ENCODE measurements at places on chromosomes 7 and 10.

- no peaks in the 10 kb centered on the region for H3K4me1 ChIP-seq
- H3K4me3 ChIP-seq, result no peak overlapping the region
- H3K27ac ChIP-seq, result no peak overlapping the region
- no peaks in the 10 kb centered on the region for H3K27me3 ChIP-seq
These were observed 434.0 kb downstream of the INHBA start for GRCh38 chr7:41268878-41269277.

DNA sequence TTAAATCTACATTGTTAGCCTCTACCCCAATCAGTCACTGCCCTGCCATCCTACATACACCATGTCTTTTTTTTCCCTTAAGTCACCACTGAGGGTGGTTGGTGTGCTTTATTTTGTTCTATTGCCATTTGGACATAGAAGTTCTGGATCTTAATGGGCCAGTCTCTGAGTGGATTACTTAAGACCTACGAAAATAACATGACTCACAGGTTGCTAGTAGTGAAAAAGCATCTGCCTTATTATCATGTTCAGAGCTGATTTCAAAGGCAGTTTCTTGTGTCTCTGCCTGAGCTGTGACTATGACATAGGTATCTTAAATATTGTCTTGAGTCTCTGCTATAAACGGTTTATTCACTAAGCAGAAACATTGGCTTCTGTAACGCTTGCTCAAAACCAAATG lies 410.8 kb downstream of the MDFIC start:
- no peak overlapping the region for H3K4me3 ChIP-seq
- no peak for DNase-seq
- H3K27ac ChIP-seq, result no peak overlapping the region
- no peaks in the 10 kb centered on the region for H3K4me1 ChIP-seq
- no peaks in the 10 kb centered on the region for H3K36me3 ChIP-seq

- H3K27ac ChIP-seq, result no peak overlapping the region
- DNase-seq, result no peak
- H3K36me3 ChIP-seq, result no peaks in the 10 kb centered on the region
- H3K4me3 ChIP-seq, result no peak overlapping the region
These were observed 131.3 kb upstream of the PRKCQ start for GRCh38 chr10:6711408-6711841.

DNA sequence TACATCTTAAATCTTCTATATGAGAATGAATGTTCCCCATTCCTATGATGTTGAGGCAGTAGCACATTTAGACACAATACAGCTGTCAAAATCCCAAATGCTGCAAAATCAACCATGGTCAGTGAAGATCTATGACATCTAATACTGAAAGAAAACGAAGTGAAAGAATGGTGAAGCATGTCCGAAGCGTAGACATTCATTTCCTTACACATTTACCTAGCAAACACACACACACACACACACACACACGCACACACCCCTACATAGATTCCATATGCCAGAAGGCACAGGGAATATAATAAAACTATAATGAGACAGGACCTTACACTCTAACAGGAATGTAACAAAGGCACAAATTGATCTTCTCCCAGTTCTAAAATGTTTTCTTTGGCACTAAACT lies 32.5 kb downstream of the CCDC6 start:
- H3K4me1 ChIP-seq, result no peaks in the 10 kb centered on the region
- no peaks in the 10 kb centered on the region for H3K27me3 ChIP-seq
- H3K27ac ChIP-seq, result no peak overlapping the region
- DNase-seq, result no peak

DNA sequence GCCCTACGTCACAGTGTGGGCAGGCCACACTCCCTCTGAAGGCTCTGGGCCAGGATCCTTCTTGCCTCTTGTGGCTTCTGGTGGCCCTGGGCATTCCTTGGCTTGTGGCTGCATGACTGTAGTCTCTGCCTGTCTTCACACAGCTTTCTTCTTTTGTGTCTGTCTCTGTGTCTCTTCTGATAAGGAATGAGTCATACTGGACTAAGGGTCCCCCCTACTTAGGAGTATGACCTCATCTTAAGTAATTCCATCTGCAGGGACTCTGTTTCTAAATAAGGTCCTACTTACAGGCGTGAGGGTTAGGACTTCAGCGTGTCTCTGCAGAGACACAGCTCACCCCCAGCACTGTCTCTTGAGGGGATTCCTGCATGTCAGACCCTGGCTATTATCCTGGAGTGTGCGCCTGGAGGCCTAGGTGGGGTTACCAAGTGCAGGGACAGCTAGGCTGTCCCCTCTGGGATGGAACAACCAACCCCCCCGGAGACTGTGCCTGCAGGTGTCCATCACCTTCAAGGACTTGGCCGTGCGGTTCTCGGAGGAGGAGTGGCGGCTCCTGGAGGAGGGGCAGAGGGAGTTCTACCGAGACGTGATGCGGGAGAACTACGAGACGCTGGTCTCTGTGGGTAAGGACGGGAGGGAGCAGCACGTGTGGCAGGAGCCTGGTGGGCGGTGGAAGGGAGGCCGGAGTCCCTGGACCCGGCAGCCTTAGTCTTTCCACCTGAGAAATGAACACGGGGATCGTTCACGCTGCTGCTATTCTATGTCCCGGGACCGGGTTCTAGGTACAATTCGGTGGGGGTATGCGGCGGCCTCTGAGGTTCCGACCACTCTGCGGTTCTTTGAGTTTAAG lies 54.1 kb downstream of the ZNF467 start:
- H3K27me3 ChIP-seq, result no peaks in the 10 kb centered on the region
- H3K36me3 ChIP-seq, result peaks cover 50% of the 10 kb centered on the region
- no peaks in the 10 kb centered on the region for H3K4me1 ChIP-seq
- H3K4me3 ChIP-seq, result no peak overlapping the region

DNA sequence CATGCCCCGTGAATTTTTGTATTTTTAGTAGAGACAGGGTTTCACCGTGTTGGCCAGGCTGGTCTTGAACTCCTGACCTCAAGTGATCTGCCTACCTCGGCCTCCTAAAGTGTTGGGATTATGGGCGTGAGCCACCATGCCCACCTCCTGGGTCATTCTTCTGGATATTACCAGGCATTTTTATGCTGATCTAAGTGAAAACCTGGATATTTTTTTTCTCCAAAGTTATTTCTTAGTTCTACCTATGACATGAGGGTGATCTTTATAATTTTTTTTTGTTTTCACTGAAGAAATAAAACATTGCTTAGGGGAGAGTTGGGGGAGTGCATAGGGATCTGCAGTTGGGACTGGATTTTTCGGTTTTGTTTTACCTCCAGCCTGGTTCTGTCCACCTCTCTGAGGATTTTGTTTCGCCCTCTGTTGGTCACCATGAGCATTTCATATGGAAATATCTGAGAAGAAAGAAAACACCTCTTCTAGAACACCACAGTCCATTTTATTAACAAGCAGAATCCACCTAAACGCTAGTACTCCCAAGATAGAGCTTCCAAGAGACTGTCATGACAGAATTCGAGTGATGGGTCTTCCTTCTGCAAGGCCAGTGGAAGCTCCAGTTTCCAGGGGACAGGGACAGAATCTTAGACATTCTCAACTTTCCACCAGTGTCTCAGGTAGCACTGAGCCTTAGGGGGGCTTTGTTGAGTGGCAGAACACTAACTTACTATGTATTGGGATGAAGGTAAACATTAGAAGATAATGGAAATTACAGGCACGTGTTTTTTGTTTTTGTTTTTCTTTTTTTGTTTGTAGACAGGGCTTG lies 33.4 kb upstream of the AFAP1L2 start:
- DNase-seq, result no peak
- H3K27ac ChIP-seq, result no peak overlapping the region
- H3K4me3 ChIP-seq, result no peak overlapping the region
- peaks cover 8% of the 10 kb centered on the region for H3K36me3 ChIP-seq

DNA sequence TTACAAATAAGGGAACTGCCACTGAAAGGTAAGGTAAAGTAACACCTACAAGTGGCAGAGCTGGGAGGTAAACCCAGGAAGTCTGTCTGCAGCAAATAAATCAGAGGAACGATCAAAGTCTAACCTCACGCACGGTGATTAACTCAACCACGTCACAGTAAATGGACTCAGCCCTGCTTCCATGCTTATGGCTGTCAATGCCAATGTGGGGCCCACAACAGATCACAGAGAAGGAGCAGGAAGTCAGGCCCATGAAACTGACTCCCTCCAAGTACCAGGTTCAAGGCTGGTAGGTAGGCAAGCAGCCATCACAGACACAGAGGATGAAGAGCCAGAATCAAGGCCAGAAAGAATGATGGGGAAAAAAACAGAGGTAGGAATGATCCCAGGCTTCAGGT lies 38.0 kb upstream of the ACSL5 start:
- DNase-seq, result no peak
- no peak overlapping the region for H3K4me3 ChIP-seq
- no peak overlapping the region for H3K27ac ChIP-seq
- no peaks in the 10 kb centered on the region for H3K36me3 ChIP-seq
- H3K27me3 ChIP-seq, result no peaks in the 10 kb centered on the region

GRCh38 chr10:126749015-126749655 lies 78.6 kb upstream of the C10orf90 start:
- peak; percentile 18 for DNase-seq
- H3K4me3 ChIP-seq, result no peak overlapping the region
- no peaks in the 10 kb centered on the region for H3K27me3 ChIP-seq
- no peaks in the 10 kb centered on the region for H3K4me1 ChIP-seq

GRCh38 chr7:84790882-84791281 lies 396.0 kb downstream of the SEMA3D start:
- no peak for DNase-seq
- H3K36me3 ChIP-seq, result no peaks in the 10 kb centered on the region
- H3K27ac ChIP-seq, result no peak overlapping the region
- no peaks in the 10 kb centered on the region for H3K27me3 ChIP-seq
- H3K4me3 ChIP-seq, result no peak overlapping the region

DNA sequence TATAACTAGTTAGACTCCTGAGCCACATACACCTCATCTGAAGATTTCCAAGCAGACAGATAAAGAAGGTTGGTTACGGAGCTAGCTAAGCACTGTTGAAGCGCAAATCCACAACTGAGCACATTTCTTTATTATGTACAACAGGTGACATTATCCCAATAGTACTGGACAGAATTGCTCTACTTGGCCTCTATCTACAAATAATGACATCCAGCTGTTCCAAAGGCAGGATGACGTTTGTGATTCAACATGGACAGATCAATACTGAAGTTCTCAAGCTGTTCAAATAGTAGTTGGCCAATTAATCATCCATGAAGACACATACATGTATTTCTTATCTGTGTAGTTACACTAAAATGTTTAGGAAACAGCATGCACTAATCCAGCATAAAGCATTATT lies 101.0 kb downstream of the UBE2H start:
- no peaks in the 10 kb centered on the region for H3K27me3 ChIP-seq
- no peak for DNase-seq
- H3K36me3 ChIP-seq, result no peaks in the 10 kb centered on the region
- H3K27ac ChIP-seq, result no peak overlapping the region
- H3K4me1 ChIP-seq, result peaks cover 44% of the 10 kb centered on the region
- H3K4me3 ChIP-seq, result no peak overlapping the region
